NCI-H82 (cell line): ENCODE measurements at places on chromosomes 2 and 18.
A peak's percentile ranks its signal among the peaks of the same experiment; 100 is the strongest.

DNA sequence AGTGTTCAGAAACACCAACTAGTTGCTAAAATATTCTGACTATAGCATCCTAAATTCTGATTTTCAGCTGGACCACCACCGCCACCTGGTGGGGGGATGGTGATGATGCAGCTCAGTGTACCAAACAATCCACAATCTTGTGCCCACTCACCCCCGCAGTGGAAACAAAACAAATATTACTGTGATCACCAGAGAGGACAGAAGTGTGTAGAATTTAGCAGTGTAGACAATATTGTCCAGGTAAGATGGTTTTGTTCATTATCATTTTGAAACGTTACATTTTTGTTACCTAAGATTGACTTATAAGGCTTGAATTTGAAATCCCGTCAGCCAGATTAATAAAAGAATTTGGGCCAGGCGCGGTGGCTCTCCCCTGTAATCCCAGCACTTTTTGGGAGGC lies 31.7 kb upstream of the UBXN4 start:
- peak; percentile 68 for DNase-seq

DNA sequence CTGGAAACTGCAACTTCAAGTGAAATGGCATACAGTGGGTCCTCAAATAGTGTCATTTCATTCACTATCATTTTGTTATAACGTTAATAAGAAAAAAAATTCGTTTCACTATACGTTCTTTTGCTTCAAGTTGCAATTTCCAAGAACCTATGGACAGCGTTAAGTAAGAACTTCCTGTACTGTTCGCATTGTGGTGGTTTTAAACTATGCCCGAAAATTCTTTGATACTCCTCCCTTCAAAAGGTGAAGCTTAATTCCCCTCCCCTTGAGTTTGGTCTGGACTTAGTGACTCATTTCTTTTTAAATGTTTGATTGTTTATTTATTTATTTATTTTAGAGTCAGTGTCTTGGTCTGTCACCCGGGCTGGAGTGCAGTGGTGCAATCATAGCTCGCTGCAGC lies 20.7 kb downstream of the GNLY start:
- no peak for DNase-seq

GRCh38 chr2:200471324-200471848 lies 38.5 kb downstream of the KCTD18 start:
- DNase-seq, result peak; percentile 69

DNA sequence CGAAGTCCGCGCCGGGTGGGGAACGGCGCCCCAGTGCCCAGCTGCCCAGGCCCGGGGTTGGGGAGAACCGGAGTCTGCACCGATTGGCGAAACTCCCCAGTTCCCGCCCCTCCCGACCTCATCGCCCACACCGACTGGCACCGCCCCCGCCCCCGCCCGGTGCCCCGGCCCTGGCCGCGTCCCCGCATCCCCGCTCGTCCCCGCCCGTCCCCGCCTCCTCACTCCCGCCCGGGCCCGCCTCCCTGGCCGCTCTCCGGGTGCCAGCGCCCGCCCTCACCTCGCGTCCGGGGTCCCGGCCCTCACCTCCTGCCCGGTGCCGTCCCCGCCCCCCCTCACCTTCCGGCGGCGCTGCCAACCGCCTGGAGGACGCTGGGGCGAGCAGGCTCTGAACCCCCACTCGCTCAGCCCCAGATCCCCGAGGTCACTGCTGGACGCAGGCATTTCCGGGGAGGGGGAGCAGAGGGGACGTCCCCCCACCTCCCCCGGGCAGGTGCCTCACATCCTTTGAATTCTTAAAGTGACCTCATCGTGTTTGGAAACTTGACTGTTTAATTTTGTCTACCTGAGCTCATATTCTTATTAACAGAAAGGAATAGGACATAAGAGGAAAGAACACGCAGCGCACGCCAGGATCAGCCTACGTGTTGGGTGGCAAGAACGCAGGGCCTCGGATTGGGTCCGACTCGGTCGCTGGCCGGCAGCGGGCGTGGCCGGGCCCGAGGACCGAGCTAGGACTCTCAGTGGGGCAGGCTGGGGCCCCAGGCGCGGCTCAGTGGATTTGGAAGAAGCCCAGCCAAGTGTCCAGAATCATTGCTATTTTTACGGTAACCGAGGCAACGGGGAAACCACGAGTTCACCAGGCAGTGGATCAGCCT lies at the start of gene FAM110C:
Gene FAM110C, minus strand, starts transcription at position 35 of the 875 bp plus-strand sequence. CDS start 120 bp downstream, outside the sequence.
- DNase-seq, result no peak

GRCh38 chr2:19228181-19228593 lies 130.2 kb downstream of the OSR1 start:
- DNase-seq, result peak; percentile 33

- DNase-seq, result no peak
Observed at GRCh38 chr2:27117995-27118524, 868 bp downstream of the CGREF1 start.

- no peak for DNase-seq
Observed at GRCh38 chr2:95300450-95300849, 3.3 kb downstream of the KCNIP3 start.

GRCh38 chr2:36676364-36676763 lies 20.1 kb upstream of the VIT start:
- no peak for DNase-seq

- no peak for DNase-seq
Observed at GRCh38 chr2:217742841-217743240, 260.0 kb downstream of the TNS1 start.

GRCh38 chr2:128512379-128513115 lies 193.9 kb upstream of the HS6ST1 start:
- DNase-seq, result no peak

DNA sequence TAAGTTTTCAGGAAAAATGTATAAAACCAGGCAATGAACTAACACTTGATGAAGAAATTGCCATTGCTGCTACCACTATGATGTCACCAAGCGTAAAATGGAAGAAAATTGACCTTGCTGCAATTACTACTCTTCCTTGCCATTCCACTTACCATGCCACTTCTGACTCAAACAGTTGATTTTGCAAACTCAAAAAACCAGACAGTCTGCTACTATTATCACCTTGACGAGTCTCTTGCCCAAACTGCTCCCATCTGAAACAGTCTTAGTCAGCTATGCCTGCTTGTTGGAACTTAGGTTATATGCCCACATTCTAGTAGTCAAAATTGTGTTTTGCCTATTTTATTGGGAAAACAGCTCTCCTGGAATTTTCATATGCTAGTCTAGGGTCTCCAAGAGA lies 71.9 kb upstream of the SLC9A2 start:
- DNase-seq, result no peak

DNA sequence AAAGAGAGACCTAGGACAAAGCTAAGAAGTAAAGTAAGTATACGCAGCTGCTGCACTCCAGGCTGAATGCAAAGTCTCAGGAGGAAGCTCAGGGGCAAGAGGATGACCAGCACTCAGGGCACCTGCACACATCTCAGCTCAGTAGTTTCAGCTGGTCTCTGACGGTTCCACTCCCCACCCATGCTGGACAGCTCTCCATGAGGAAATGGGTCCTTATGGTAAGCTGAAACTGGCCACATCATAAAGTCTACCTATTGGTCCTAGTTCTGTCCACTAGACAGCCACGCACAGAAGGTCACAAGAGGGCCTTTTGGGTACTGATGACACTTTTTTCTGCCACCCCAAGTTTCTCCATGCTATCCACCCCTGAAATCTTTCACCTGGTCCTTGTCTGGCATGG lies 215.3 kb downstream of the TTC32 start:
- DNase-seq, result no peak

GRCh38 chr2:62897187-62897827 lies 153.3 kb upstream of the OTX1 start:
- no peak for DNase-seq
